ENCODE measurements at places on chromosomes 3 and 15.
A peak's percentile ranks its signal among the peaks of the same experiment; 100 is the strongest.

- no peak for DNase-seq
Measured at GRCh38 chr15:96882121-96882772, 551.7 kb downstream of the NR2F2 start.

DNA sequence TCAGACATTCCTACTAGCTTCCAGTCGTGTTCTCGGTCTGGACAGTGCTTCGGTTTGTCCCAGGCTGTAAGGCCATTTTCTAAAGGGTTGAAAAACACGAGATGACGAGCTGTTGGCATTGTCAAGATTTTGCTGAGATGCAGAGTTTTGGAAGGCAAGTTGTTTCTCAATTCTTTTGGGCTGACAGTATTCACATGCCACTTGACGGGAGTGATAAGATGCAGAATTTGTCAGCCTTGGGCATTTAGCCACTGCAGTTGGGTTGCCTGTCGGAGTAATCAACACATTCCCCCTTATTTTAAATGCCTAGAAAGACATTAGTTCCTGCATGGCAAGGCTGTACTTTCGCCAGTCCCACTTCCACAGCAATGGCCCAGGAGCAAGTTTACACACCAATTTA, 245.2 kb downstream of the NR1D2 start:
- DNase-seq = no peak

- no peak for DNase-seq
Measured at GRCh38 chr3:122076491-122077292, 21.5 kb downstream of the CD86 start.

- no peak for DNase-seq
Measured at GRCh38 chr15:59199626-59200465, 6.8 kb upstream of the LDHAL6B start.

GRCh38 chr3:165125836-165126235, 47.5 kb upstream of the SI start:
- no peak for DNase-seq

- no peak for DNase-seq
Measured at GRCh38 chr15:72398648-72399047, 543 bp downstream of the TMEM202 start.

GRCh38 chr3:32432711-32433530, 41.3 kb downstream of the CMTM7 start:
- no peak for DNase-seq

GRCh38 chr3:100163787-100164186, 49.5 kb upstream of the FILIP1L start:
- no peak for DNase-seq

DNA sequence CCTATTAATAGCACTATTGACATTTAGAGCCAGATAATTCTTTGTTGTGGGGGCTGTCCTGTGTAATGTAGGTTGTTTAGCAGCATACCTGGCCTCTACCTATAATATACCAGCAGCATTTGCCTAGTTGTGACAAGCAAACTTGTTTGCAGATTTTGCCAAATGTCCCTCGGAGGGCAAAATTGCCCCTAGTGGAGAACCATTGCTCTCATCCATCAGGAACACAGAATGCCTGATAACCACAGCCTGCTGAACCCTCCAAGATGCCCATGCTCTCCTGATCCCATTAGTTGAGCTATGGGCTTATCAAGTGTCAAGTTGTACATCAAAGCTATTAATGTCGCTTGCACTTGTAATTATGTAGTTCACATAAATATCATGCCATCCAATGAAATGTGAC, 15.0 kb upstream of the KBTBD8 start:
- DNase-seq = no peak

DNA sequence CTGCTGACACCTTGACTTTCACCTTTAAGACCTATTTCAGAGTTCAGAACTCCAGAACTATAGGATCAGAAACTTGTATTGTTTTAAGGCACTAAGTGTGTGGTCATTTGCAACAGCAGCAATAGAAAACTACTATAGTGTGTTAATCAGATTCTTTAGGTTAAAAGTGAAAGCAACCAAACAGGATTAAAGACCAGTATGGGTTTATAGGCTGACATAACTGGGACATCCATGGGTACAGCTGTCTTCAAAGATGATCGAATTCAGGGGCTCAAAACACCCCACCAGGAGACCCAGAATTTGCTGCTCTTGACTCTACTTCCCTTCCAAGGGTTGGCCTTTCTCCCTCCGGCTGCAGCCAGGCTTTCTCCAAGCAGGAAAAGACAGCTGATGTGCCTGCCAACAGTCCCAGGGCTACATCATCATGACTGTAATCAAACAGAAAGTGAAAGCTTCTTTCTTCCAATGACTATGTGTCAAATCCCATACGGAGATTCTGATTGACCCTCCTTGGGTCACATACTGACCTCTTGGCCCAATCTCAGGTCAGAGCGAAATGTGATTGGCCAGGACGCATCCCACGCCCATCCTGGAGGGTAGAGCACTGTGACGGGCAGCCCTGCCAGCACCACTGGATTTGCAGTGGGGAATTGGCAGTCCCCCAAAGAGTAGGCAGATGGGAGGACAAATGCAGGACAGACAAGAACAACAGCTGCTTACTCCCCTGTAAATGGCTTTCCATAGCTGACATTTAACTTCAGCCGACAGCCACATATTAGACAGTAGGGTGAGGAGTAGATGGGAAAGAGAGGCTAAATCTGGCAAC, 51.4 kb upstream of the RNF7 start:
- DNase-seq = no peak

GRCh38 chr15:80871858-80872257, 92.7 kb downstream of the CEMIP start:
- no peak for DNase-seq

DNA sequence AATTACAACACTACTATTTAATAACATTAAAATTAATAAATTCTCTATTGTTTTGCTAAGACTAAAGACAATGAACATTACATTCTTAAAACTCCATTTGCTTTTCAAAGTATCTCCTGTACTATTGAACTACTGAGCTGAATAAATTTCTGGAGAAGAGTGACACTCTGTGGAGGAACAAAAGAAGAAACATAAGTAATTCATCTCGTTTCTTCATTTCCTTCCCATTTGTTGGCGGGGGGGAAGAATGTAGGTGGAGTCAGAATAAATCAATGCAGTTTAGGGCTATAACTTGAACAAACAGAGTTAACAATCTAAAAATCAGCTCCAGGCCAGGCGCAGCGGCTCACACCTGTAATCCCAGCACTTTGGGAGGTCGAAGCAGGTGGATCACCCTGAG, 32.7 kb downstream of the EFHB start:
- no peak for DNase-seq

DNA sequence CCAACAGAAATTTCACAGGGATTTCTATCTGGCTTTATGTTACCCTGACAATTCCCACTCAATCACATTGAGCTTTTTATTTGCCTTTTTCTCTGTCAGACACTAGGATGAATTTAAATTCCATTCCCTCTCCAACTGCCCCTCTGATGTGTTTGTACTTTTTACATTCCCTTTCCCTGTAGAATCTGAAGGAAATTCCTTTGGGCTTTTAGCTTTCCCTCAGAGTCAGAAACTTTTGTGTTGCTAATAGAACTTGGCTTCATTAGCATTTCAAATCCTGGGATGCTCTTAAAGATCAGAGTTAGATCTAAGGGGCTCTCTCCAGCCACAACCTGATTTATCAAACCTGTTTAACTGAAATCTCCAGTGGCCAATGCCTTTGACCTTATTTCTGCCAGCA, 7.9 kb upstream of the RARB start:
- no peak for DNase-seq

DNA sequence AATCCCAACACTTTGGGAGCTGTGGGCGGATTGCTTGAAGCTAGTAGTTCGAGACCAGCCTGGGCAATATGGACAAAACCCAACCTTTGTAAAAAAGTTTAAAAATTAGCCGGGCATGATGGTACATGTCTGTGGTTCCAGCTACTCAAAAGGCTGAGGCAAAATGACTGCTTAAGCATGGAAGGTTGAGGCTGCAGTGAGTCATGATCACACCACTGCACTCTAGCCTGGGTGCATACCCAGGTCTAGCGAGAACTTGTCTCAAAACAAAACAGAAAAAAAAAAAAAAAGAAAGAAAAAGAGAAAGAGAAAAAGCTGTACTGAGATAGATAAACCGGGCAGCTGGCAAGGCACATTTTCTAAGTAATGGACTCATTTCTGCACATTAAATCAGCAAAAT, 10.6 kb downstream of the ARPP19 start:
- no peak for DNase-seq

- DNase-seq = no peak
Measured at GRCh38 chr3:45367453-45367871, 20.9 kb upstream of the LARS2 start.

DNA sequence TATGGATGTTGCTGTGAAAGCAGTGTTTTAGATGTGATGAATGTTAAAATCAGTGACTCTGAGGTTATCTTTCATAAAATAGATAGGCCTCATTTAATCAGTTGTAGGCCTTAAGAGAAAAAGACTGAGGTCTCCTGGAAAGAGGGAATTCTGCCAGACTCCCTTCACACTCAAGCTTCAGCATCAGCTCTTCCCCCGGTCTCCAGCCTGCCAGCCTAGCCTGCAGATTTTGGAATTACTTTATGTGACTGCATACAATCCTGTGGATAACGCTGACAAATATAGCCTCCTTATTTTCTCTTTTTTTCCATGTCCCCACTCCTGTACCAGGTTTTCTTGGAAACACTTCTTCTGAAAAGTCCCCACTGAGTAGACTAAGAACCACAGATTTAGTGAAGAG, 510.3 kb downstream of the GBE1 start:
- DNase-seq = no peak

DNA sequence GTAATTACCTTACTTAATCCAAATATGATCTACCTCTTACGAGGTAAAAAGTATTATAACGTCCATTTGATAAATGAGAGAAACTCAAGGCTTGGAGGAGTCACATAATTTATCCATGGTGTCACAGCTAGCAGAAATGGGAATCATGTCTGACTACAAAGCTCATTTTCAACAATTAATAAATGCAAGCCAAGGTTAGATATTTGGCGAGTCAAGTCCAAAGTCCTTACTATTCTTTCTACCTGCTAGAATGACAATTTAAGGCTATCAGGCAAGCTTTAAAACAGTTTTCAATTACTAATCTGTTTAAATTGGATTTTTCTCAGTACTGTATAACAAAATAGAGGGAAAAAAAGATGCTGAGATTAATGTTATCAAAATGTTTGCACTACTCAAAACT, 68.6 kb downstream of the DLG1 start:
- DNase-seq = no peak

DNA sequence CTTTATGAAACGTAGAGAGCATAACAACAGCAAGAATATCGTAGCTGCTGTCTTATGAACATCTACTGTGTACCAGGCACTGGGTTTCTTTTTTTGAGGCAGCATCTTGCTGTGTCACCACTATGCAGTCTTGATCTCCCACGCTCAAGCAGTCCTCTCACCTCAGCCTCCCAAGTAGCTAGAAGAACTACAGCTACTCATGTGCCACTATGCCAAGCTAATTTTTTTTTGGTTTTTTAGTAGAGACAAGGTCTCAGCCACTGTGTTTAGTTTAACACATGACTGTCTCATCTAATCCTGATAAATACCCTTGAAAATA, 129.9 kb downstream of the VGLL4 start:
- DNase-seq = no peak

GRCh38 chr3:132267391-132267993, 49.7 kb upstream of the ACP3 start:
- DNase-seq = no peak

DNA sequence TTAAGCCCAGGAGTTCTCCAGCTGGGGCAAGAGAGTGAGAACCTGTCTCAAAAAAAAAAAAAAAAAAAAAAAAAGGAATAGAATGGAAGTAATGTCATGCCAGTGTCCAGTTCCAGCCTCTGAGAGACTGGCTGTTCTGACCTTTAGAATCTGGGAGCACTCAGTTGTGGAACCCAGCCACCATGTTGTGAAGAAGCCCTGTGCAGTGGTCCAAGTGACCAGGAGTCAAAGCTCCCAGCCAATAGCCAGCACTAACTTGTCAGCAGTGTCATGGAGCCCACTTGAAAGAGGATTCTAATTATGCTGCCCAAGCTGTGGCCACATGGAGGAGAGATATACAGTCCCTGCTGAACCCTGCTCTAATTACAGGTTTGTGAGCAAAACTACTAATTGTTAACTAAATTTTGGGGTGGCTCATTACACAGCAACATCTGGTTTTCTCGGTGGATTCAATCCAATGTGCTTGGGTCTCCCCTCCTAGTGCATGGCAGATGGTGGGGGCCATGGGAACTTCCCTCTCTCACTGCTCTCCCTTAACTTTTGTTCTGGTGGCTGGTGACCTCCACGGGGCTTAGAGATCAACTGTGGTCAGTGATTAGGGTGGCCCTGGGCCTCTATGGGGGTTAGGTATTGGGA, 55.5 kb downstream of the CLEC3B start:
- no peak for DNase-seq

DNA sequence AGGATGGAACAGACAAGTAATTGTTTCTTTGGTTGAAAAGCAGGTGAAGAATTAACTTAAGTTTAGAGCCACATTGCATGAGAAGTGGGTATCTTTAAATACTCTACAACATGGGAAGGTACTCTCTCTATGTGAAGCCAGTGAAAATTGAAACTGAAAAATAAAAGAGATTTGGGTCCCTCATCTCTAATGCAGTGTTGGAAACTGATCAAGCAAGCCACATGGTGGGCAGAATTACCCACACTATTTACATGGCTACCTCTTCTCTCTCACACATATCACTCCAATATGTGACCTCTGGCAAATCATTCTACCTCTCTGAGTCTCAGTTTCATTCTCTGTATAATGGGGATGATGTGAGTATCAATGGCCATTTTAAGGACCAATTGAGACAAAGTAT, 339.0 kb downstream of the IL5RA start:
- DNase-seq = no peak

DNA sequence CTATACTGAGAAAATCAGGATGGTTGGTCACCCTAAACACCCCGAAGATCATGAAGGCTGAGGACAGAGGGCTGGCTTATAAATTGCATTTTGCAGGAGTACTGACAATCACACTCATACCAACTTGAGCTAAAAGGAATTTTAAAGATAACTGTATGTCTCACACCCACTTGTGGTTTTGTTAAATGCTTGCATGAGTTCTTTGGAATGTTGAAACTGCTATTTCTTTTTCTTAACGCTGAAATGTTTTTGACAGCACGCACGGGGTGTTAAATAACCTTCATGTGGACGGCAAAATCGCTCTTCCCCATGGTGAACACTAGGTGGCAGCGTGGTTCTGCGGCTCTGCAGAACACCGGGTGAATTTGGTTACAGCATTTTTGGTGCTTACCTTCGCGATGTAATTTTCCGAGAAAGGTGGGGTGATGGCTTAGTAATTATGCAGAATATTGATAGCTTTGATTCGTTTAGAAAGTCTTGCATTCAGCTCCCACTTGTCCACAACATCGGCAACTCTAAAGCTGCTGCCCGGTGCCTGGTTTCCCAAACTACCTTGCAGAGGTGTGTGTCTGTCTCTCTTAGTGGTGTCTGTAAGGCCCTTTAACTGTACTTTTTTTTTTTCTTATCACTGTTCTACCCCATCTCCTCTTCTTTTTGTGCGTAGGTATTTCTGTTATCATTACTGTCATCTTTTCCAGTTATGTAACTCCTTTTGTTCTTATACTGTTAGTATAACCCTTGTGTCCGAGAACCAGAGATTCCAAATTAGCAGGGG, 51.7 kb downstream of the ARNT2 start:
- DNase-seq = peak; percentile 57

GRCh38 chr15:95394186-95395067, 936.1 kb upstream of the NR2F2 start:
- DNase-seq = no peak

Data from SK-N-DZ (cell line).